ENCODE measurements at places on chromosomes 11 and 22.

- no peak for DNase-seq
These were observed 279.9 kb downstream of the KIRREL3 start for GRCh38 chr11:126720539-126721235.

DNA sequence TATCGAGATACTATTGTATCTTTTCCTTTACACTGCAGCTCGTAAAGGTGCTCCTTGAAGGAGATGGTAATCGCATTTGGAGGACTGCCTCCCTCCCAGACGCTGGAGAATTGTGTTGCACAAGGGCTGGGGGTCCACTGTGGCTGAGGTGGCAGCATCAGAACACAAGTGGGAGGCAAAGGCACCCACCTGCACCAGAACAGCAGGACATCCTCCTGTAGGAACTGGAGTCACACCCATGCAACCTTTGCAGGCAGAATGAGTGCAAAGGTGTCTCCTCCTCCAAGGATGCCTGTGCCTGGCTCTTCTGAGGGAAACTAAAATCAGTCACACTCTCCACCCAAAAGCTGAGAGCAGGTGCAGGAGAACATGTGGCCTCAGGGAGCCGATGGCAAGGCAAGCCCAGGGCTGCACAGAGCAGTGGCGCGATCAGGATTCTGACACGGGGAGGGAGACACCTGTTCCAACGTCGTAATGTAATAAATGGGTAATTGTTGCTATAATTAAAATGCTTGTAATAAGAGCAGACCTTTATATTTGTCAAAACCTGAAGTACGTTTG, 1501.4 kb downstream of the TBC1D22A start:
- no peak for DNase-seq

DNA sequence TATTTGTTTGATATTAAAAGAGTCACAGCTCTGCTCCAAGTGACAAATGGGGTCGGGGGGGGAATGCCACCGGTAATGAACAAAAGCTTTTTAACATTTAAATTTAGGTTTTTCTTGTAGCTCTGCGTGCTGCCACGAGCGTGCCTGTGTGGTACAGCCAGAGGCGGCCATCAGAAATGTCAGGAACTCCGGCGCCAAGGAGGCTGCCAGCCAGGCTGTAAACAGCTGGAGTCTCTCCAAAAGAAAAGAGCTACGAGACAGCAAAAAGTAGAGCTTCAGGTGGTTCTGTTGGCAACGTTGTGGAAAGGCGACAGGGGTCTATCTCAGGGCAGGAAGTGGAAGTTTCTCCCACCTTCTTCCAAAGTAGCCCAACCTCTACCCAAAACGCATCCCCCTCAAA, 532.8 kb downstream of the OPCML start:
- DNase-seq, result no peak

DNA sequence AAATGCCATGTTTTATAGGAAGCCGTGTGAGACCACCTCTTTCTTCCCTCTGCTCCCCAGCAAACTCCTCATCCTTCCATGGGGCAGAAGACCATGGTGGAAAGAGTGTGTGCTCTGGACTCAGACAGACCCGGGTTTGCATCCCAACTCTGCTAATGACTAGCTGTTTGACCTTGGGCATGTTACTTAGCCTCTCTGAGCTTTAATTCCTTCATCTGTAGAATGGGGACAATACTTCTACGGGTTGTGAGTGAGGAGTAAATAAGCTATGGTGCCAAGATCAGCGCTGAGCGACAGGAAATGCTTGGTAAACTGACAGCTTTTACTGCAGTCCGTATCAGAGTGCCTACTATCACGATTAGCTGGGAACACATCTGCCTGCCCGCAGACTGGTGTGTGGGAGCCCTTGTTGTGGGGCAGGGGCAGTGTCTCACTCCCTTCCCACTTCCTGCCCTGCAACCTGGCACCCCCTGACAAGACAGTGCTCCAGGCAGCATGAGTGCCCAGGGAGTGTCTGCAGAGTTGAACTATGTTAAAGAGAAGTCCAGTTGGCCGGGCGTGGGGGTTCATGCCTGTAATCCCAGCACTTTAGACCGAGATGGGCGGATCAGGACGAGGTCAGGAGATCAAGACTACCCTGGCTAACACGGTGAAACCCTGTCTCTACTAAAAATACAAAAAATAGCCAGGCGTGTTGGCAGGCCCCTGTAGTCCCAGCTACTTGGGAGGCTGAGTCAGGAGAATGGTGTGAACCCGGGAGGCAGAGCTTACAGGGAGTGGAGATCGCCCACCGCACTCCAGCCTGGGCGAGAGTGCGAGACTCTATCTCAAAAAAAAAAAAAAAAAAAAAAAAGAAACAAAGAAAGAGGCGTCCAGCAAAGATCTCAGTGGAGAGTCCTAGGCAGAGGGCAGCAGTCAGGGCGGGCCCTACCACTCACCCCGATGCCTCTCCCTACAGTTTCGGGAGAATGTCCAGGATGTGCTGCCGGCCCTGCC, 2.2 kb downstream of the SEC14L2 start:
- DNase-seq, result no peak

DNA sequence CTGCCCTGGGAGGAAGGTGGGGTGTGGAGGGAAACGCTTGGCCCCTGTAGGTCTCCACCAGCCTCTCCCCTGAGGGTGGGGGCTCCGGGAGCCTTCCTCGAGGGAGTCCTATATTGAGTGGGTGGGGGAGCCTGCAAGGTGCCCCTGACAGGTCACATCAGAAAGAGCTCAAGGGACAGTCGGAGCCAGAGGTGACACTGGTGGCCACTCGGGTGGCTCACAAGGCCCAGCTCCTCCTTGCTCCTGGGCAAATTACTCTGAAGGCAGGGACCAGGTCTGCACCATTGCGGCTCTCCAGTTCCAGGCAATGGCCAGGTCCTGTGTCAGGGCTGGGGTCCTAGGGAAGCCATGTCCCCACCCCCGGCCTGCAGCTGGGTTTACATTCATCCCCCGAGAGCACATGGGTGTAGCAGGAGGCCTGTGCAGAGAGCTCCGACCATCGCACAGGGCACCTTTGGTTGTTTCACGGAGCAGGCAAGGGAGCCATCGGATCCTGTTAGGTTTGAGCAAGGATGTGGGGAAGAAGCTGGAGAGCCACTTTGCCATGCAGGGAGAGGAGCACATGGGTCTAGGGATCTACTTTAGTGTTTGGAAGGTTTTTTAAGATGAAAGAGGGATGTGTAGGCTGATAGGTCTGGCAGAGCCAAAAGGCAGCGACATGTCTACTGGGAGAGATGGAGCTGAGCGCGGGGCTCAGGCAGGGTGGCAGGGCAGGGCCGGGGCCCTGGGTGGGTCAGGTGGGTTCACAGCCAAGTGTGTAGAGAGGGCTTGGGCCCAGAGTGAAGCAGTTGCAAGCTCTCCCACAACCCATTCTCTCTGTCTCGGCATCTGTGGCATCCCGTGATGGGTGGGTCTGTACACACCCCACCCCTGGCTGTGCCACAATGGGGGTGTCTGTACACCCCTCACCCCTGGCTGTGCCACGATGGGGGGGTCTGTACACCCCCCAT, 14.8 kb downstream of the CCND1 start:
- no peak for DNase-seq

DNA sequence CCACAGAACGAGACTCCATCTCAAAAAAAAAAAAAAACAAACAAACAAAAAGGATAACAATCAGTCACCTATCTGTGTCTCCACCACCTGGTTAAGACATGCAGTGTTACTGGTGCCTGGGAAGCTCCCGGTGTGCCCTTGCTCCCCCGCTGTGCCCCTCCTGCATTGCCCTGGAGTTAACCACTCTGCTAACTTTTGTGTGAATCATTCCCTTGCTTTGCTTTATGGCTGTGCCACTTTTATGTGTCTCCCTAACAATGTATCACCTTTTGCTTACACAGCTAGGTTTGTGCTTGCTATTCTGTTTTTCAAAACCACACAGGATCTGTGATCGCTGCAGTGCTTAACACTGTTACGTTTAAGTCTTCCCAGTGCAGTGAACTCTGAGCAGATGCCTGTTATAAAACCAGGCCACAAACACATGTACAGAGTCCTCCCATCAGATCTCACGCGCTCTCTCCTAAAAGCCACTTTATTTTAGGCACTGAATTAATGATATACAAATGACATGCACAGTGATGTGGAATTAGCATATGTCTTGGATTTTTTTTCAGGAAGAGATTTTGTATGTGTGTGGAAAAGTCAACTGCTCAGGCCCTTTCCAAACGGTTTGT, 69.9 kb downstream of the BUD13 start:
- no peak for DNase-seq

DNA sequence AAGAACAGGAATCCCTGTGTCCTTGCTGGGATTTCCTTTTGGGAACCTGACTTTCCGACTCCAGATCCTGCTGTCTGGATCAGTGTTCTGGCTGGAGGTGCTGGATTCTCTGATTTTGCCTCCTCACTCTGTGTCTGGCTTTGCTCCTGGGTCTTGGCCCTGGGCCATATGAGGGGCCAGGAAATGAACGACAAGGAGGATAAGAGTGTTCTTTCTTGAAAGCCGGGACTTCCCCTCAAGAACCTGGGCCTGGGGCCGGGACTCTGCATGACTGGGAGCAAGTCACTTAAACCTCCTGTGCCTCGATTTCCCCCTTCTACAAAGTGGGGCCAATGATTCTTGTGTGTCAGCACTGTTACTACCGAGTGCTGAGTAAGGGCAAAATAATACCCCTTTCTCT, 2.9 kb upstream of the MYO7A start:
- DNase-seq, result no peak

DNA sequence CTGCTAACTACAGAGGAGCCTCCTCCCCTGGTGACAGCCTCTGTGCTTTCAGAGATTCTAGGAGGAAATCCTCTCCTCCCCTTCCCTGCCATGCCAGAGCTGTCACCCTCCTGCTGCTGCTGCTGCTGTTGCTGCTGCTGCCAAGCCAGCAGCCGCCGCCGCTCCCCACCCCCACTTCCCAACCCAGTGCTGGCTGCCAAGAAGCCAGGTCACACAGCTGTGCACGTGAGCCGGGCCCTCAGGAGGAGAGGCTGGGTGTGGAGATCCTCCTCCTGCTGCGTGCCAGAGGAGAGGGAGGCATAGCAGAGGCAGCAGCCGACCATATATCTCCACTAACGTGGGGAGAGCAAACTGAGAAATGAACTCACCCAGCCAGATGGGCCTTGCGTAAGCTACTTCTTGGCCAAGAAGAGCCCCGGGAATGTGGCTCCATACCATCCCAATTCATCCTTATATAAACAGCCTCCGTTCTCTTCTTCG, 12.4 kb downstream of the CRY2 start:
- DNase-seq, result no peak

Measured in stimulated activated CD4-positive, alpha-beta T cell treated with anti-CD3 and anti-CD28 coated beads, Interleukin-1b, Interleukin-23, amount 100 ng/mL, for 1 hour (primary cell).